ENCODE measurements at places on chromosomes 13 and 19. TPM values are rescaled to one million over a fixed set of nuclear protein-coding genes. Genes with fewer than 3 reads are reported as not detected.

ZNF723 gene
- total RNA-seq, result not detected

GRCh38 chr19:35329323-35329722, 336 bp downstream of the CD22 start:
- no peaks in the 10 kb centered on the region for H3K27me3 ChIP-seq
- no peaks in the 10 kb centered on the region for H3K4me1 ChIP-seq
- no peak for DNase-seq
- H3K27ac ChIP-seq, result no peak overlapping the region
- H3K36me3 ChIP-seq, result no peaks in the 10 kb centered on the region
- H3K4me3 ChIP-seq, result no peak overlapping the region

- no peaks in the 10 kb centered on the region for H3K27me3 ChIP-seq
- DNase-seq, result no peak
- H3K4me1 ChIP-seq, result no peaks in the 10 kb centered on the region
- H3K4me3 ChIP-seq, result no peak overlapping the region
Measured at GRCh38 chr19:33096005-33096404, 15.0 kb downstream of the GPATCH1 start.

GRCh38 chr19:19218911-19219310, 7.2 kb downstream of the NCAN start:
- H3K36me3 ChIP-seq, result no peaks in the 10 kb centered on the region
- H3K27me3 ChIP-seq, result no peaks in the 10 kb centered on the region
- H3K4me3 ChIP-seq, result no peak overlapping the region
- no peaks in the 10 kb centered on the region for H3K4me1 ChIP-seq
- DNase-seq, result no peak

DNA sequence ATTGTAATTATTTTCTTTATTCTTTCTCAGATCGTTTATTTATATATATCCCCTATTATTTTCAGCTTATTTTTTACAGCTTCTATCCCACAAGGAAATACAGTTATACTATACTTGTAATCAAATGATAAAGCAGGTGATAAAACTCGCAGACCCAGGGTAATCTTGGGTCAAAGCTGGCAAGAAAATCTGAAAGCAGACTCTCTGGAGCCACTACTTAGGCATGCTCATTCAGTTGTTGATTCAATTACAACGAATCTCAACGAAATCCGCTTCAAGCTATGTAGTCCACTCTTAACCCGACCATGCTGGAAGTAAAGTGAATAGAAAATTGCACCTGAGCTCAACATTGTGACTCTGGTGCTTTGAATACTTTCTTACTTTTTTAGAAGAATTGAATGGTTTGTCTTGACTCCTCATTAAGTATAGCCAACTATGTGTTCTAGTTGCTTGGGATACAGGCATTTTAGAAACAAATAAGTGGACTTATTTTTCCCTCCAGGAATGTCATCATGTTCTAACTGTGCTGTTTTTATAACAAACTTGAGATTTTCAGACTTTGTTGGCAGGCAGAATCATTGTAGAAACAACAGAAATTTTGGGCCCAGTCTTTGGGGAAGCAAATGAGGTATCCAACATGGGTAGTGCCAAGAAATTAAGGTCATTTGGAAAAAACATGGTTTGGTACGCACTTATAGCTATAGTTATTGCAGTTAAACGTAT, 21.4 kb downstream of the ESD start:
- no peak overlapping the region for H3K4me3 ChIP-seq
- peaks cover 11% of the 10 kb centered on the region for H3K4me1 ChIP-seq
- no peaks in the 10 kb centered on the region for H3K36me3 ChIP-seq
- DNase-seq, result no peak
